Iris pigment epithelial cell (primary cell): ENCODE measurements at places on chromosomes 7 and 10.

- no peak for DNase-seq
Measured at GRCh38 chr10:30529373-30529998, 95.5 kb downstream of the MAP3K8 start.

DNA sequence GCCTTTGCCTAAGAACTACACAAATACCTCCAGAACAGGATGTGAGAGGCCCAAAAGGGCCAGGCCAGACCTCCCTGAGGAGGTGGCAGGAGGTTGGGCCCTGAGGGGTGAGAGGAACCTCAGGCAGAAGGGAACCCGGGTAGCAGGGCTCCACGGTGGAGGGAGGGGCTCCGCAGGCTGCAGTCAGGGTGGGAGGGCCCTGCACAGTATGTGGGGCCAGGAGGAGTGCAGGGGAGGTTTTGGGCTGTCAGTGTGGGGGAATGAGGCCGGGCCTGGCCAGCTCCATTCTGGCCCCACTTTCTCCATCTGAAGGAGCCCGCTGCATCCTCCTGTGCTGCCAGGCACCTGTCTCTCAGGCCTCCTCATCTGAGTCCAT is 25.9 kb downstream of the DNAJB12 start:
- no peak for DNase-seq

GRCh38 chr7:765383-765782 is 38.3 kb upstream of the PRKAR1B start:
- no peak for DNase-seq

- DNase-seq, result no peak
Measured at GRCh38 chr10:131843089-131843595, 57.7 kb upstream of the PPP2R2D start.

- DNase-seq, result no peak
Measured at GRCh38 chr7:1659696-1660095, 10.4 kb upstream of the ELFN1 start.

- DNase-seq, result no peak
Measured at GRCh38 chr10:113356794-113357680, 195.8 kb upstream of the HABP2 start.

DNA sequence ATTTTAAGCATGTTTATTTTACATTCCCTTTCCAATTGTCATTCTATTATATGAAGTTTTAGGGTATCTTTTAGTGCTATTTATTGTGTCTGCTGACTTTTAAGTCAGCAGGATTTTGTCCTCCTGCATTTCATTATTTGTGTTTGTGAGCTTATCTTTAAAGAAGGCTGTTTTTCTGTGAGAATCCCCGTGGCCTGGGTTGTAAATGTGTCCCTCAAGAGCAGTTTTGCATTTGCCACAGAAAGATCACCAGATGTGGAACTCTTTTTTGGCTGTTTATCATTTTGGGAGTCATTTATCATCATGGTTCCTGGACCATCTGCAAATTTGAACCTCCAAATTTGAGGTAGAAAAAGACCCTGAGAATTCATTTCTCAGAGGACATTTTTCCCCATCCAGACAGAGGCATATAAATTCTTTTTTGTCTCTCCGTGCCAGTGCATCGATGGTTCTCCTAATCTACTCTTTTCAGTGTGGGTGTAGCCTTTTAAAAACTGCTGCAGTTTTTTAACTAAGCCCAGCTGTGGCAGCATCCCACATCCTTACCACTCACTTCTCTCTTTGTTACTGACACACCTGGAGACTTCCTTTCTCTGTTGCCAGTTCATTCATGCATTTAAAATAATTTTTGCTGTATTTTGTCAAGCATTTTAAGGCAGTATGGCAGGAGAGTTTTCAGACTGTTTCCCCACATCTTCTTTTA is 20.1 kb upstream of the MTURN start:
- DNase-seq, result no peak

GRCh38 chr7:41012041-41012440 is 690.8 kb downstream of the INHBA start:
- DNase-seq, result no peak

DNA sequence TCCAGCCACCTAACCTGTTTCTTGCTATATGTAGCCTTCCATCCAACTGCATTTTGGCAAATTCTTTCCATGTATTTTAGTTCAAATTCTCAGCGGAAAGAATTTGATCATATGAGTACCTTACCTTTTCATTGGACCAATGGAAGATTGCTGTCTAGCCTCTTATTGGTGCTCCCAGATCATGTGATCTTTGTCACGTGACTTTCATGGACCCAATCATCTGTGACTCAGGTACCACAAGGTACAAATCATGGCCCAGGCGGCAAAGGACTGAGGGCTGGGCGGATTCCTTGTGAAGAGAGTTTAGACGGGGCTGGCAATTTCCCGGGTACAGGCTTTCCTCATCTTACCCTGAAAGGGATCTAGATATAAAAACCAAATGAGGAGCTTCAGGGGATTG is 85.9 kb upstream of the TBX20 start:
- DNase-seq, result no peak

- DNase-seq, result peak; percentile 85
Measured at GRCh38 chr10:91006001-91006751, 85.3 kb upstream of the ANKRD1 start.

GRCh38 chr10:80205477-80206276 is at the start of gene ANXA11:
TSS of gene ANXA11 (minus strand) at chr10:80205537. CDS start at chr10:80172861, 32,676 bp downstream.
- DNase-seq, result peak; percentile 63

DNA sequence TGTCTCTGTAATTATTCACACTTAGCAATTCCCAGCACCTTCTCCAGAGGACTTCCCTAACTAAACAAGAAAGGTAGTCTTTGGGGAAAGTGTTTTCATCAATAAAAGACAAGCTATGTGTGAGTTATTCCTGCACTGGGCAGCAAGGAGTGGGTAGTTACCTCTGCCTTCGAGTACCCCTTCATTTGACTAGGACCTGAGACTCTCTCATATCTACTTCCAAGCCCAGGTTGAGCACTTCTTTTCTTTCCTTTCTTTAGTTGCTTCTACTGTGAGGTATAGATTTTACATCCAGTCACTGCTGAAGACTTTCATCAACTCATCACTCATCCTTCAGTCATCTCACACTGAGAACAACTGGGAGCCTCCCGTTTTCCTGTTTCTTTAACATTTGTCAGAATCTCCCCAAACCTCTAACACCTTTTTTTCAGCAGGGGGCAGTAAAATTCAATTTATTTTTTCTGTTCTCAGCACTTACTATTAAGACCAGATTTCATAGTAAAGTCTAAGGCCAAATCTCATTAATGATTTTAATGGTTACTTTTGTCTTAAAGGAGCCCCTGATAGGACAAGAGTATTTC is 80.1 kb upstream of the PRSS1 start:
- peak; percentile 27 for DNase-seq

- DNase-seq, result no peak
Measured at GRCh38 chr10:5563321-5563961, 38.7 kb downstream of the CALML3 start.

GRCh38 chr10:71512312-71512711 is 115.6 kb downstream of the CDH23 start:
- no peak for DNase-seq

GRCh38 chr7:85102813-85103350 is 84.0 kb downstream of the SEMA3D start:
- DNase-seq, result peak; percentile 28

GRCh38 chr7:40541336-40541735 is 406.5 kb downstream of the SUGCT start:
- peak; percentile 65 for DNase-seq

GRCh38 chr7:71429083-71429482 is 297.1 kb downstream of the GALNT17 start:
- DNase-seq, result no peak

DNA sequence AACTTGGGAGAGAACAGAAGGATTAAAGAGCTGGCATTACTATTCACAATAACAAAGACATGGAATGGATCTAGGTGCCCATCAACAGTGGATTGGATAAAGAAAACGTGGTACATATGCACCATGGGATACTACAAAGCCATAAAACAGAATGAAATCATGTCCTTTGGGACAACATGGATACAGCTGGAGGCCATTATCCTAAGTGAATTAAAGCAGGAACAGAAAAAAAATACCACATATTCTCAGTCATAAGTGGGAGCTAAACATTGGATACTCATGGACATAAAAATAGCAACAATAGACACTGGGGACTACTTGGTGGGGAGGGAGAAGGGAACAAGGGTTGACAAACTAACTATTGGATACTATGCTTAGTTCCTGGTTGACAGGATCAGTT is 133.2 kb upstream of the ITGB1 start:
- no peak for DNase-seq

GRCh38 chr10:101752241-101752640 is 23.7 kb downstream of the FGF8 start:
- no peak for DNase-seq
